NCI-H1694 treated with DMSO at 0.1 percent for 48 hours (cell line): ENCODE measurements at places on chromosomes 1 and 21.

GRCh38 chr1:22229379-22229778, 86.5 kb upstream of the WNT4 start:
- DNase-seq, result no peak

DNA sequence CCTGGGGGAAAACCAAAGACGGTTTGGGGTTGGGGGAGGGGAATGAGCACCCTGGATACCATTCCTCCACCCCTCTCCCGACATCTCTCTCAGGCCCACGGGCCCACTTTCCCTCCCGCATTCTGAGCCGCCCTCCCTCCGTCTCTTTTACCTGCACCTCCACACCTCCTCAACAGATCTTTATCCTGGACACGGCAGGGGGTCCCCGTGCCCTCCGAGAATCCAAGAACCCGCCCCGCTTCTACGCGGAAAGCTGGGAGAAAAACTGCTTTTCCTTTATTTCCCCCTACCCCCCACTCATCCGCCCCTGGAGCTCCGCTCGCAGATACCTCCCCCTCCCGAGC, 108.8 kb downstream of the NAV1 start:
- DNase-seq, result no peak

GRCh38 chr1:230191079-230191804, 124.2 kb downstream of the GALNT2 start:
- no peak for DNase-seq

DNA sequence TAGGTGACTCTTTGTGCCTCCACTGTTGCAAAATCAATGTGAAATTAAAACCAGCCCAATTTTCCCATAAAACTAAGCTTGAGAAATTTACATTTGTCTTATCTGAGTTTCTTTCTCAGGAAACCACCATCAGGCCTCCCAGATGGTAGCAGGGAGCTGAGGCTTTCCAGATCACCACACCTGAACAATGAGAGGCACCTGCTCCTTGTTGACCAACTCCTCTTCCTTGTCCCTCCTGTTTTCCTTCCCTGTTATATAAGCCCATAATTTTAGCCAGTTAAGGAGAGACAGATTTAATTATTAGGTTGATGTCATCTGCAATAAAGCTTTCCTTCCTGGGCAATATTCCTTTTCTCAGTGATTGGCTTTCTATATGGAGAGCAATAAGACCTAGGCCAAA, 32.0 kb upstream of the C1orf185 start:
- DNase-seq, result no peak

DNA sequence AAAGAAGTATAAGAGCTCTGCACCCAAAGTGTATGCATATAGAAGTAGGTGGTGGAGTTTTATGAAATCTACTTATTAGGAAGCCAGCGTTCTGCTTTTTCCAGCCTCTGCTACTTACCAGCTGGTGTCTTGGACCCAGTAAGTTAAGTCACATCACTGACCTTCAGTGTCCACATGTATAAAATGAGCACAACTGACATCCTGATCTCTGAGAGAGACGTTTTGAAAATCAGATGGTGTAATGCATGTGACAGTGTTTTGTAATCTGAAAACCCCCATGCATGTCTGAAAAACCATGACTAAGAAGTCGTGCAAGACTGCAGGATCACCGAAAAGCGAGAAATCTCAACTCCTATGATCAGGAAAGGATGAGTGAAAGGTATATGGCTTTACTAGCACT, 2.0 kb downstream of the CR1 start:
- DNase-seq, result no peak

GRCh38 chr1:173161510-173162221, 45.5 kb downstream of the TNFSF4 start:
- no peak for DNase-seq

GRCh38 chr1:17731460-17731859, 23.7 kb upstream of the ACTL8 start:
- no peak for DNase-seq

DNA sequence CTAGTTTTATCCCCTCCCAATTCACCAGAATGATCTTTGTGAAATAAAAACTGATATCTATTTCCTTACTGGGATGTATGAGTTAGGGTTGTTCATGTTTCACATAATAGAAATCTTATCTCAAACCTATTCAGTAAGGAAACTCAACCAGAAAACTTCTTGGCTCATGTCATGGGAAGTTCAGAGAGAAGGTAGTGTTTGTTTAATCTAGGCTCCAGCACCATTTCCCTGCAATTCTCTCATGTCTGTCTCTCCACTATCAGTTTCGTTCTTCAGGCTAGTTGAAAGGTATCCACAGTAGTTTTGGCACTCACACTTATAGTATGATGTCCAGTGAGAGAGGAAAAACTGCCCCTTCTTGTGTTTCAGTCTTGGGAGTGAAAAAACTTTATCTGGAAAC, 34.6 kb upstream of the UHMK1 start:
- DNase-seq, result no peak

DNA sequence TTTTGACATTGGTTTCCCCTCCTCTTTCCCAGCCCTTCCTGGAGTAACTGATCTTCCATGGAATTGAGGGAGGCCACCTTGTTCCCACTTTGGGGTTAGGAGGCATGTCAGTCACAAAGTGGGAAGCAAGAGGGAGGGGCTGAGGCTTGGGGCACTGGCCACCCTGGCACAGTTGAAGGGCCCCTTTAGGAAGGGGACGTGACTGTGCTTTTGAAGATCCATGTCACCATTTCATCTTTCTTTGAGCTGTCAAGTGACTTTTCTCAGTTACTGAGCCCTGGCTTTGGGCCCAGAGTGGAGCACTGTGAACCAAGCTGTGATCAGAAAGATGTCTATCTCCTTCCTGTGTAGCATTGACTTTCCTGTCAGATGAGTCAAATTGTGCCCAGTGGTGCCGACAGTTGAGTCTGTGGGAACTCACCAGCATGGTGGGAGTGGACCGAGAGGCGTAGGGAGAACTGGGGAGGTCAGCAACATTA, 38.5 kb upstream of the TDRD10 start:
- no peak for DNase-seq

GRCh38 chr1:169392406-169392805, 24.4 kb downstream of the BLZF1 start:
- DNase-seq, result no peak

- DNase-seq, result no peak
These were observed 2.7 kb upstream of the NPHP4 start for GRCh38 chr1:5994713-5995621.

- no peak for DNase-seq
These were observed 71.3 kb upstream of the BEND5 start for GRCh38 chr1:48848035-48848434.

DNA sequence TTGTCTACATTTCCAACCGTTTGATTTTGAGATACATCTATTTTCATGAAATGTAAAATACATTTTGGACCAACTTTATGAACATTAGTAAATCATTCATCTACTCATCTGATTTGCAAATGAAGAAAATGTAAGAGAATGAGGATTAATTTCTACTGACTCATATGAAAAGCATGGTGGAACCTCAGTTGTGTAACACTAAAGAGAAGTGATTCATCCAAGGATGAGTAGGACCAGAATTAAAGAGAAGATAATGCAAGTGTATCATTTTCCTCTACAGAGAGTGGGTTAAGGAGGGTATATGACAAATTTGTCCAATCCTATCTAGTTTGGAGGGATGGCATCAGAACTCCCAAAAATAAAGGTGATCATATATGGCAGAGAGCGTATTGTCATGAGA, 1967.6 kb downstream of the MRPL39 start:
- no peak for DNase-seq

- DNase-seq, result no peak
These were observed 24.6 kb downstream of the SYT2 start for GRCh38 chr1:202685641-202686040.

- no peak for DNase-seq
These were observed 477.2 kb downstream of the BRINP3 start for GRCh38 chr1:190000365-190000872.

DNA sequence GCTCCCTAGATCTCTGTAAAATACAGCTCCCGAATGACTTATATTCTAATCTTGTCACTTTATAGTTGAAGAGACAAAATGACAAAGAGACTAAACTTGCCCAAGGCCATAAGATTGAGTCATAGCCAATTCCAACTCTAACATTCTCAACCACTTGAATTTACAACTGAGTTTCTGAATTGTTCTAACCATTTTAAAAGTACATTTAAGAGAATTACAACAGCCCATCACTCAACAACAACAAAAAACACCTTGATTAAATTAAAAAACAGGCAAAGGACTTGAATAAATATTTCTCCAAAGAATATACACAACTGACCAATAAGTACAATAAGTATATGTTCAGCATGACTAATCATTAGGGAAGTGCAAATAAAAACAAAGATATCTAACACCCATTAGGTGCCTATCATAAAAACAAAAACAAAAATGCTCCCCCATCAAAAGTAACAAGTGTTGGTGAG, 8.7 kb upstream of the ADCY10 start:
- DNase-seq, result no peak

- no peak for DNase-seq
These were observed 21.6 kb downstream of the METTL13 start for GRCh38 chr1:171803045-171803444.

DNA sequence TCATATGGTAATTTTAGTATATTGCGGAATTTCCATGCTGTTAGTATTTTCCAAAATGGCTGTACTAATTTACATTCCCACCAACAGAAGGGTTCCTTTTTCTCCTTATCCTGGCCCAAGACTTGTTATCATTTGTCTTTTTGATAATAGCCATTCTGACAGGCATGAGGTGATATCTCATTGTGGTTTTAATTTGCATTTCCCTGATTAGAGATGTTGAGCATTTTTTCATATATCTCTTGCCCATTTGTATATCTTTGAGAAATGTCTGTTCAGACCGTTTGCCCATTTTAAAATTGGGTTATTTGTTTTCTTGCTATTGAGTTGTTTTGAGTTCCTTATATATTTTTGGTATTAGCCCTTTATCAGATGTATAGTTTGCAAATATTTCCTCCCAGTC, 14.0 kb downstream of the CAPZA1 start:
- DNase-seq, result no peak

DNA sequence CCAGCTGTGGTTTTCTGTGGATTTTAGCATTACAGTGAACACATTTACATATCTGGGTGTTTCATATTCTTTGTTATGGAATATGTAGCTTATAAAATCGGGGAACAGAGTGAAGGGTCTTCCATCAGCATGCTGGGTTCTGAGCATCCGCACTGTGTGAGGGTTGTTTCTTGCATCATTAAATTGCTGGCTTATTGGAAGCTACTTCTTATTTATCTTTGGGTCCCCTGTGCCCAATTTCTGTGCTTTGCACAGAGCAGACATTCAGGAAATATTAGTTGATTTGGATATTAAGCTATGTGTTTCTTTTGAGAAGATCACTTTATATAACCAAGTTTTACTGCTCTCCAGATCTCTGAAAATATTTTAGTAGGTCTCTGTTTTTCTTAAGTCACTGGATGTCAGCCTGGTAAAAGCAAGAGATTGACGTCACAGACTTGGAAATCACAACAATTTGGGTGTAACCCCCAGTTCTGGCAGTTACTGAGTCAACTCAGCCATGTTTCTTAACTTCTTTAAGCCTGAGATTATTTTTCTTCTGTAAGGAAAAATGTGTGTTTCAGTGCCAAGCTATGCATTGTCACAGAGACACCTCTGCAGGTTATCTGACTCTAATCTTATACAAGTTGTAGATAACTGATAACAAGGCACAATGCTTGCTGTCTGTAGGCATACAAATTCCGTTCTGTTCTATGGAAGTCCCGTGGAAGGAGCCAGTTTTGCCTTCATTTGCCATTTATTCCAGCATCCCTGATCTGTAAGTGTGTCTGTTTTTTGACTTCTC, 258.3 kb upstream of the KAZN start:
- DNase-seq, result no peak

DNA sequence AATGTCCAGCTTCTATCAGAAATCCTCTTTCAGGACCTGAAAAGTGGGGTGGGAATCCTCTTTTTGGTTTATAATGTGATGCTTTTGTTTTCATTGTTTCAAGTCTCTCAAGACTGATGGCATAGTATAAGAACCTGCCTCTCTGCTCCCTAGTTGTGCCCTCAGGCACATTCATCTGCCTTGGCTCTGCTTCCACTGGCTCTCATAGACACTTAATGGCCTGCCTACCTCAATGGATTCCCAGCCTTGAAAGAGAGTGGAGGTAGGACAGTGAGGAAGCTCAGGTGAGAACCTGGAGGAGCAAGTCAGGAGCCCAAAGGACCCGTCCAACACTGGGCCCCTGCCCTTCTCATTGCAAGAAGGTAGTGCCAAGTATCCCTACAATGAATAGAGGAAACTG, 4.8 kb downstream of the TTLL7 start:
- DNase-seq, result no peak

DNA sequence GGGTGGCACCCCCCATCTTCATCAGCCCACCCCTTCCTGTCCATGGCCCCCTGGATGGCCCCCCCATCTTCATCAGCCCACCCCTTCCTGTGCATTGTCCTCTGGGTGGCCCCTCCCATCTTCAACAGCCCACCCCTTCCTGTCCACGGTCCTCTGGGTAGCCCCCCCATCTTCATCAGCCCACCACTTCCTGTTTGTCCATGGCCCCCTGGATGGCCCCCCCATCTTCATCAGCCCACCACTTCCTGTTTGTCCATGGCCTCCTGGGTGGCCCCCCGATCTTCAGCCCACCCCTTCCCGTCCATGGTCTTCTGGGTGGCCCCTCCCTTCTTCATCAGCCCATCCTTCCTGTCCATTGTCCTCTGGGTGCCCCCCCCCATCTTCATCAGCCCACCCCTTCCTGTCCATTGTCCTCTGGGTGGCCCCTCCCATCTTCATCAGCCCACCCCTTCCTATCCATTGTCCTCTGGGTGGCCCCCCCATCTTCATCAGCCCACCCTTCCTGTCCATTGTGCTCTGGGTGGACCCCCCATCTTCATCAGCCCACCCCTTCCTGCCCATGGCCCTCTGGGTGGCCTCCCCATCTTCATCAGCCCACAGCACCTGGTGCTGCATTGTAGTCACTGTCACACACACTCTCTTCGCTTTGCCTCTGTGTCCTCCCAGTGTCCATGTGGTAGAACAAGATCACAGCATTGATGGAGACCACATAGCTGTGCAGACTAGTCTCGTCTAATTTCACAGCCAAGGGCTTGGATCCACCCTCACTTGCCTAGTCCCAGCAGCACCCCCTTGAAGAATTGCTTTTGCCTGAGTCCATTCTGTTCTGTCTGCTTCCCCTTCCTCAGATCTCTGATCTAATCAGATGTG, 95.9 kb downstream of the PCBP3 start:
- no peak for DNase-seq

GRCh38 chr1:69077633-69078032, 490.1 kb upstream of the LRRC7 start:
- DNase-seq, result no peak

DNA sequence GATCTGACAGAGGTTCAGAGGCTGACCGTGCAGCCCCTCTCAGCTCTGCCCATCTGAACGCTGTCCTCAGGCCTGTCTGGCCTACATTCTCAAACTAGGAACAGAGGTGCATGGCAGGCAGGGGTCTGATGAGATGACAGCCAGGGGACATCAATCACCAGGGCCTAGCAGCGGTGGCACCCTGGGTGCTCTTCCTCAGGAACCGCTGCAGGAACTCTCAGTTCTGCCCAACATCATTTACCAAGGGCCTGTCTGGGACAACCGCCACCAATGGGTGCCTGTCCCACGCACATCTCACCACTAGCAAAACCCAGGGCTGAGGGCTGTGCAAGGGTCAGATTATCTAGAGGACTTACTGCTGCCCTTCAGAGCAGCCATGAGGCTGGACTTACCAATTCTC, 245.7 kb downstream of the TOMM20 start:
- DNase-seq, result no peak
